ENCODE measurements at places on chromosomes 13 and 19. TPM values are rescaled to one million over a fixed set of nuclear protein-coding genes. Genes with fewer than 3 reads are reported as not detected.
A peak's percentile ranks its signal among the peaks of the same experiment; 100 is the strongest.

CYP2A7 gene
- not detected for total RNA-seq

PLK5 gene
- 0.14 TPM for total RNA-seq

ZNF568 gene
- total RNA-seq: 0.70 TPM

POU2F2 gene
- 2.4 TPM for total RNA-seq

CLDN10 gene
- total RNA-seq: 17.8 TPM

DNA sequence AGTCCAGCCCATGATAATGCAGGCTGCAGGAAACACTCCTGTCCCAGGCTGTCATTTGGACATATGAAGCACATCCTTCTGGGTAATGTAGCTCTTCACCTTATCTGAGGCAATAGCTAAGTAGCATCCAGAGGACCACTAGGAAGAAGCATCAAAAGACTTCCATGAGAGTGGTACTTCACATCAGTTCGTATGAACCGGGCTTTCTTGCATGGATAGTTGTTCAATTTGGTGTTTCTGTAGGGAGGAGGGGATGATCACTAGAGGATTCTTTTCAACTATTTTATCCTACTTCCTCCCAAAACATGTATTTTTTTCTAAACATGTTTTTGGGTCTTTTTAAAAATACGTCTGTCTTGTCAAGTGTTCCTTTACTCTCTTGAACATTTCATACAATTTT is 12.9 kb downstream of the ZNF302 start:
- DNase-seq: no peak

- no peak for DNase-seq
Measured at GRCh38 chr19:28619816-28620429, 593.0 kb downstream of the UQCRFS1 start.

LAIR2 gene
- not detected for total RNA-seq

ZNF358 gene
- total RNA-seq: 54.8 TPM

DNA sequence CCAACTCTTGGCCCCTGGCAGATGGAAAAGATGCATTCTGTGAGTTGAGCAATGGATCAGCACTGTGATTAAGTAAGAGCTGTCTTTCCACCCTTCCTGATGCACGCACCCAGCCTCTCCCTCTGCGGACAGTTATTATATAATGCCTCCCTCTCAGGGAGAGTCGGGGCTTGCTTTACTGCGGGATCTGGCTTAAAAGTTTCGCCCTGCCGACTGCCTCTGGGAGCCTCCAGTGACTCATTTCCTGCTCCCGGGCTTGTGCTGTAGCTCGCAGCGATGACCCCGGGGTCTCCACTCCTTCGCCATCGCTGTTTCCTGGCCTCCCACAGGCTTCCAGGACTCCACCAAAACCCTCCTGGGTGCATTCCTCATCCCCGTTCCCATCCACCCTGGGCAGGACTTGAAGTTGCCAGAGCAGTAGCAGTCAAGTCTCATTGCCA is 107.4 kb upstream of the SLC7A1 start:
- no peak for DNase-seq

DNA sequence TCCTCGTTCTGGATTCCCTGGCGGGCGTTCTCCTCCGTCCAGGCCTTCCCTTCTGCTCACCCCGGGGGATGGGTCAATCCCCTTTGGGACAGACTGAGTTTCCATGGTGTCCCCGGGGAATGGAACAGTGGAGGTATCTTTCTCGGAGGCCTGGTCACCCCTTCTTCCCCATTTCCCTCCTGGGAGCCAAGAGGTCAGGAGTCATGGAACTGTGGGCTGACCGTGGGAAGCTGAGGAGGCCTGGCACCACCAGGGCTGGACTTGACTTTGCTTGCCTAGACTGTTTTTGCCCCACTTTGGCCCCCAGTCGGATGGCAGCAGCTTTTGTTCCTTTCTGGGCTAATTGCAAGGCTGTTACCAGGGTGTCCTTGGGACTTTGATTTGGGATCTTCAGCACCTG is 2.0 kb downstream of the NACC1 start:
- DNase-seq: no peak

DNA sequence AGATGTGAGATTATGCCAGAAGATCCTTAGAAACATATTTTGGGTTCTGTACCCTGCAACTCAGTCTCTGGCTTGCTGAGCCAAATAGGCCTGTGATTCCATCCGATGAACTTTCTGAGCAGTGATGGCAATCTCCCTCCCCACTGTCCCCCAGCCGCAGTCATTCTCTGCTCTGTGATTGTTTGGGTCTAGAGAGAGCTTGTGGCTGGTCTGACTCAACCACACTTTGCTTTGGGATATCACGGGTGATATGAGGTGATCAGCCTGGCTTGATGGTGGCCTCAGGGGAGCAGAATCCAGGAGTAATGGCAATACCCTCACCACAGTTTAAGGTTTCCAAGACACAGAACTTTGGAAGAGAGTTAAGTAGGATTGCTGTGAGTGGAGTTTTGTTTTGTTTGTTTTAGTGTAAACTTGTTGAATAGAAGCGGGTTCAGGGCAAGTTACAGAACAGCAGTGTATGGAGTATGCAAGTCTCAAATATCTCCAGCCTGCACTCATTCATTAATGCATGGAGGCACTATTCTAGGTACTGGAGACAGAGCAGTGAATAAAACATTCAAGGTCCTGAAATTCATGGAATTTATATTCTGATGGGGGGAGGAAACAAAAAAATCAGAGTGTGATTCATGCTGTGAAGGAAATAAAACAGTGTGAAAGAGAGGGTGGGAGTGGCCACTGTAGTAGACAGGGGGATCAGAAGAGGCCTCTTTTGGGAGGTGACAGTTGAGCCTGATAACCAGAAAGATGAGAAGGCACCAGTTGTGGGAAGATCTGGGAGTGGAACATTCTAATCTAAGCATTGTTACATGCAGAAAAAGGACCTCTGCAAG is 5.3 kb downstream of the SAMD4B start:
- DNase-seq: no peak

CBLC gene
- total RNA-seq: 16.3 TPM

GRCh38 chr19:3350014-3350663 is 16.2 kb upstream of the NFIC start:
- no peak for DNase-seq

DNA sequence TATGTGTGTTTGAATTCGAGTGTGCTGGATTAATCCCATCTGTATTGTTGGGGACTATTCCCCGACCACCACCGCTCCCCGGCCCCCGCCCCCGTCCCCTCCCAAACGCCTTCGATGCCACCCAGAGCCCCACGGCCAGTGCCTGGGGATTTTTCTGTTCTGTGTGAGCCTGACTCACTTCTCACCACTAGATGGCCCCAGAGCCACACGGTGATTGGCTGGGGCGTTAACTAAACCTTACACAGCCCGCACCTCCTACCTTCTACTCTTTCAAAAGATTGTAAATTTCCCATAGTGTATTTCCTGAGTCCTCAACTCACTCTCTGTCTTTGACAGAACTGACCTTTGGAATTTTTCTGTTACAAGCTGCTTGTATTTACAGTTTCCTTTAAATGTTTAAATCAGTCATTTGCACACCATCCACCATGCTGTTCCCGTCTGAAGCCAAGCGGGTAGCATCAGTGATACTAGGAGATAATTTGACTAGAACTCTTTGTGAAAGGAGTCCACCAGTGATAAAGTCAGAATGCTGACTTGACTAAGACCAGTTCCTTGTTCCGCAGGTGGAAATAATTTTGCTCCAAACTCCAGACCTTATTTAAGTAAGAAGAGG is 61.4 kb downstream of the RFX2 start:
- peak; percentile 93 for DNase-seq

GRCh38 chr13:24984134-24984533 is 111.8 kb upstream of the PABPC3 start:
- no peak for DNase-seq

DNA sequence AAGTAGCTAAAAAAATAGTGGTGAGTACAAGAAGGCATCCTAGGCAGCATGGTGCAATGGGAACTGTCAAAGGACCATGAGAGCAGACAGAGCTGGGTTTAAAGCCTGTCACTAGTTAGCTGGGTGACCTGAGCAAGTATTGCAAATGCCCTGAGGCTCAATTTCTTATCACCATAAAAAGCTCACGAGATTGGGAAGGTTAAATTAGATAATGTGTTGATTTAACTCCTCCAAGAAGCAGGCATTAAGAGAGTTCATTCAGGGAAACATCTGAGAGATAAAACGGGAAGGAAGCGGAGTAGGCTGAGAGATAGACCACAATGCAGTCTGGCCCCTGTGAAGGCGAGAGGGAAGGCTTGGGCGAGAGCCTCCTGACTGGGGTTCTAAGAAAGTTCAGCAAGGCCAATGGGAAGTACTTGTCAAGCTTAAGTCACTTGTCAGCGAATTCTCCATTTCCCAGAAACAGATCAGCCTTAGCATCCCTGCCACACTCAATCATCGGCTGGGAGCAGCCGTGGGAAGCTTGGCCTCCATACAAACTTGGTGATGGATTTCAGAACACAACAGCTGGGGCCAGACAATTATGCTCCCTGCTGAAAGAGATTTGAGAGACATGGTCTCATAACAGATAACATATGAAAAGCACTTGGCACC is 105.5 kb downstream of the POU4F1 start:
- DNase-seq: no peak

DNA sequence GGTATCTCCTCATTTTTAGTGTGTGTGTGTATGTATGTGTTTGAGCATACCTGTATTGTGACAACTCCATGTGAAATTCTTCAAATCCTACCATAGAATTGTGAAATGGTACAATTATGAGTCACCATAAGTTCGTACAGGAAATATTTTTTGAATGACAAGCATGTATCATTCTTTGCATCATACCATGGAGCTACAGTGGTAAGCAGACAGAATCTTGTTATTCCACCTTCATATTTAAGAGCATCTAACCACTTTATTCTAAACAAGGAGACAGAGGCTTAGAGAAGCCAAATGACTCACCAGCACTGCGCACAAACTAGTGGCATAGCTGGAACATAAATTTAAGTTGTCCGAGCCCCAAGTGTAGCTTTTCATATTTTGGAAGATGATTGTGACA is 4.5 kb upstream of the EPSTI1 start:
- DNase-seq: no peak

GRCh38 chr13:80033286-80033685 is 307.6 kb downstream of the SPRY2 start:
- DNase-seq: no peak

DNA sequence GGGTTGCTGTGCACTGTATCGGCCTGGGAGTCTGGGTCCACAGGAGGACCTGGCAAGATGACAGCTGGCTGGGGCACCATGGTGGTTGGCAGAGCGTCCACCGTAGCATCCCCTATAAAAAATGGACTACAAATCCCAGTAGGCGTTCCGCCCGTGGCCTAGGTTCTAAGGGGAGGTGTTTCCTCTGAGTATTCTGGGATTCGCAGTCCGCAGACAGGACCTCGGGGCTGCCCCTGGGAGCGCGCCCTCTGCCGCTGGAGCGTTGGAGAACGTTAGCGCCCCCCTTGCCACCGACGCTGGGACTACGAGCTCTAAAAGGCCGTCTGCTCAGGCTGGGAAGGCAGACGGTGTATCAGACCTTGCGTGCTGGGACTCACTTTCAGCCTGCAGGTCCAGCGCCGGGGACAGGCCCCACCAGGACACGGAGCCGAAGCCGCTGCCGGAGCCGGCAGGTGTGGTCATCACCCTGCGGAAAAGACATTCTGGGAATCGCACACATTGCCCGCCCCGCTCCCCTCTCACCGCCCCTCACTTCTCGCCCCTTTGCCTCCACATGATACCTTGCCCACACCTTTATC is 372 bp downstream of the DNAAF3 start:
- DNase-seq: peak; percentile 92

PTGER1 gene
- total RNA-seq: 0.22 TPM

- DNase-seq: peak; percentile 98
Measured at GRCh38 chr19:48635263-48635965, 1.8 kb downstream of the DBP start.

PCDH17 gene
- 0.24 TPM for total RNA-seq

MFSD12 gene
- total RNA-seq: 42.3 TPM

DNA sequence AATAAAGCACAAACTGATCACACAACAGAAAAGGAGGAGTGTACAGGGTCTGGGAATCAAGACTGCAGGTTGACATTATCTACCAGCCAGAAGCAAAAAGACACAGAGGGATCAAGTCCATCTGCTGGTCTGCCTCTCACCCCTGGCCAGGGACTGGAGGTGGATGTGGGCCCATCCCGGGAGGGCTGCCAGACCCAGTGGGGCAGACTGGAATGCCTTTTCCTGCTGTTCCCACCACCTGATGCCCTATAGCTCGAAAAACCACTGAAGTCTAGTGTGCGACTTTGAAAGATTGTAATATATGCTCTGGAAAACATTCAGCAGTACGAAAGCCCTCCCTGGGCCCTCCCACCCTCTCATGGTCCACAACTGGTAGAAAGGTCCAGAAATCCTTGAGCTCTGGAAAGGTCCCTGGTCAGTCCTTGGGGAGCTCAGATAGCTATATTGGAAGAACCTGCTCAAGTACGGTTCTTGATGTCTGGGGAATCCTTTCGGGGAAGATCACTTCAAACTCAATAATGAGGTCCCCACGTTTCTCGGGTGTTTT is 2.6 kb downstream of the DNAJB1 start:
- no peak for DNase-seq

DNA sequence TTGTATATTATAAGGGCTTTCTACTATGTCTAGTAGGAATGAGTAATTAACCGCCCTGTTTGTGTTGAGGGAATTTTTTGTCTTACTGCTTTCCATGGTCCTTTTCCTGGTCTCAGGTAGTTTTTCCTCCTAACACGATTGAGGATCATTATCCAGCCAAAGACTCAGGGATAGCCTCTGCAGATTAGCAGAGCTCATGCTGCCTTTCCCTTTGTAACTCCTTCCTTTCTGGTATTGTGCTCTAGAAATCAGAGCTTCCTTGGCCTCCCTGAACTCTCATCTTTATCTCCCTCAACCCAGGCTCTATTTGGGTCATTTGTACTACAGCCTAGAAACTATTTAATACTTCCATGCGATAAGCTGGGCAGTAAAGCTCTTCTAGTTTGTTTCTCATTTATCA is 142.1 kb downstream of the PDS5B start:
- DNase-seq: peak; percentile 20

DNA sequence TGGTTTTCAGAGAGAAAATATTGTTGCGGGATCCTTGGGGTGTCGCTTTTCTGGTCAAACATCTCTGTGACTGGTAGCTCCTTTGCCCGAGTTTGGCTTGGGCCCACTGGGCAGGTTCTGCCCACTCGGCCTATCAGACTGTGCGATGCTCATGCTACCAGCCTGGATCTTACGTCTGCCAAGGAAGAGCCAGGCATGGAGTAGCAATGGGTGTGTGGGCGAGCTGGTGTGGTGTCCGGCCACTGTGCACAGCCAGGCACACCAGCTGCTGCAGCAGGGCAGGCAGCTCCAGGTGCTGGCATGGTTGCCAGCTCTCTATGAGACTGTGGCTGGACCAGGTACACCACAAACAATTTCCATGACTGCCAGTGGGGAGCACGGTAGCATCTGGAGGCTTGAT is 1351.8 kb upstream of the PCDH20 start:
- no peak for DNase-seq

DNA sequence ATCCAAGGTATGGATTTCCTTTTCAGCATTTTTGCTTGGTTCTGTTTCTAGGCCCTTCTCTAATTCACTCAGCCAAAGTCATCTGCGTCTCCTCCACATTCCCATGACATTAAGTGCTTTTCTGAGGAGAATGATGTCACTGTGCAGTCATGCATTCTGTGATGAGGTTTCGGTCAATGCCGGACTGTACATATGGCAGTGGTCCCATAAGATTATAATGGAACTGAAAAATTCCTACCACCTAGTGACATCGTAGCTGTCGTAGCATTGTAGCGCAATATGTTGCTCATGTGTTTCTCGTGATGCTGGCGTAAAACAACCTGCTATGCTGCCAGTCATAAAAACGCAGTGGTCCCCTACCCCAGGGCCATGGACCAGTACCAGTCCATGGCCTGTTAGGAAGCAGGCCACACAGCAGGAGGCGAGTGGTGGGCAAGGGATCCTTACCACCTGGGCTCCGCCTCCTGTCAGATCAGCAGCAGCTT is 63.4 kb upstream of the TNFRSF19 start:
- no peak for DNase-seq

PSG6 gene
- not detected for total RNA-seq

RXFP2 gene
- total RNA-seq: not detected

GRCh38 chr19:8569066-8569771 is 8.0 kb downstream of the MYO1F start:
- DNase-seq: no peak
